ENCODE measurements at places on chromosomes 16 and 17. TPM values are rescaled to one million over a fixed set of nuclear protein-coding genes. Genes with fewer than 3 reads are reported as not detected.
A peak's percentile ranks its signal among the peaks of the same experiment; 100 is the strongest.

- H3K4me3 ChIP-seq, result no peak overlapping the region
- no peak for DNase-seq
- peaks cover 48% of the 10 kb centered on the region for H3K27me3 ChIP-seq
- H3K36me3 ChIP-seq, result no peaks in the 10 kb centered on the region
These were observed 33.1 kb downstream of the ARL4D start for GRCh38 chr17:43431714-43432523.

DNA sequence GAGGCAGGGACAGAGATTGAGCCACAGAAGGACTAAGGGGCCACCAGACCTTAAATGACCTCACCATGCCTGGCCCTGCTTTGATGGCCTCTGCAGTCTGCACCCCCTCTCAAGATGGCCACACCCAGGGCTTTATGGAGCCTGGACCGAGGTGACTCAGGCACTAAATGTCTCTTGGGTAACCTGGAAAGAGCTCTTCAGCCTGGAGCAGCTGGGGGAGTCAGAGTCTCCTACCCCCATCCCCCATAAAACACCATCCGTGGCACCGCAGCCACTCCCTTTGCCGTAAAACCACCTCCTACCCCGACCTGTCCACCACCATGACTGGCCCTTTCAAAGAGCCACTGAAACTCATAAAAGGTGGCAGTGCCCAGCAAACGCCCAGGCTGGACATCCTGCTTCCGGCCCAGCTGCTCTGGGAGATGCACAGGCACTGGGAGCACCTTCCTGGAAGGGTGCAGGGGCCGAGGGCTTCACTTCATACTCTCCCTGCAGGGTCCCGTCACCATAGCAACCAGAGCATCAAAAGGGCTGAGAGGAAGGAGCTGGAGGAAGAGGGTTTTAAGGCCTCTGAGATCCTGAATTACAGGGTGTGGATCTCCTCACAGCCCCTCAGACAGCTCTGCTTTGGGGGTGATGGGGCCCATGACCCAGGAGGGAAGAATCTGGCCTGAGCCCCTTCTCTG lies 22.3 kb downstream of the FOXN1 start:
- no peaks in the 10 kb centered on the region for H3K36me3 ChIP-seq
- H3K4me3 ChIP-seq, result no peak overlapping the region

PAM16 gene
- polyA plus RNA-seq, result 243 TPM

NPIPA1 gene
- polyA plus RNA-seq, result 44.7 TPM

CCL18 gene
- not detected for polyA plus RNA-seq

TBX21 gene
- polyA plus RNA-seq, result not detected

GRCh38 chr17:43546319-43547188 lies at the start of gene ETV4:
Gene ETV4 (minus strand): TSS chr17:43546340. CDS start chr17:43545617, 723 bp downstream.
- DNase-seq, result peak; percentile 98
- peaks cover 6% of the 10 kb centered on the region for H3K36me3 ChIP-seq
- H3K27me3 ChIP-seq, result no peaks in the 10 kb centered on the region
- H3K4me1 ChIP-seq, result peaks cover 27% of the 10 kb centered on the region
- peak within 1 kb of the TSS; percentile 64 for H3K27ac ChIP-seq

DNA sequence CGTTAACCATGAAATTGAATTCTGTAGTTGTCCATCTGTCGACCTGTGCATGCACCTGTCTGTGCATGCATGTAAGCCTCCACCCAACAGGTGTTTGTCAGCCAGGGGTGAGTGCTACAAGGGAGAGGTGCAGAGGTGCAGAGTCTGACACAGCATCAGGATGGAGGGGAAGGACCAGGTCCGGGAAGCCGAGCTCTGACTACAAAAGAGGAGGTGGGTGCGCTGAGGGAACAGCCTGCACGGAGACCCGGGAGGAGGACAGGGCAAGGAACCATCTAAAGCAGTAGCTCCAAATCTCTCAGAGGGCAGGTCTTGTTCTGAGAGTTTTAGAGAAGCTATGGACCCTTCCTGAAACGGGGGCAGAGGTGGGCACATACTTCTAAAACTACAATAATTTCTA lies 54.1 kb downstream of the B9D1 start:
- no peak overlapping the region for H3K4me3 ChIP-seq
- H3K36me3 ChIP-seq, result peaks cover 14% of the 10 kb centered on the region
- H3K27ac ChIP-seq, result no peak overlapping the region
- no peaks in the 10 kb centered on the region for H3K27me3 ChIP-seq
- no peak for DNase-seq
- peaks cover 23% of the 10 kb centered on the region for H3K4me1 ChIP-seq

DNA sequence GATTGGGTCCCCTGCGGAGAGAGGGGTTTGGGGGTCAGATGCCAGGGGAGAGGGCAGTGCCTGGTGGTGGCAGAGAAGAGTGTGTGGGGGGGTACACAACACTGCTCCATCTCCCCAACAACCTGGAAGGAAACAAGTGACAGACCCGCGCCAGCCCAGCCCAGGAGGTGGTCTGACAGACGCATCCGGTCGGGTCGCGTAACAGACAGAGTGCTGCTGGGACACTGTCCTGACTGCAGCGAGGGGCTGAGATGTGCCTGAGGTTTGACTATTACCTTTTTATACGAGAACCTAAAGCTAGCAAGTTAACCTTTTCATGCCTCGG lies 16.2 kb downstream of the UNC13D start:
- H3K4me1 ChIP-seq, result no peaks in the 10 kb centered on the region
- peaks cover 83% of the 10 kb centered on the region for H3K36me3 ChIP-seq
- no peak overlapping the region for H3K4me3 ChIP-seq
- H3K27me3 ChIP-seq, result no peaks in the 10 kb centered on the region

PTX4 gene
- not detected for polyA plus RNA-seq

KRTAP4-6 gene
- not detected for polyA plus RNA-seq

DNA sequence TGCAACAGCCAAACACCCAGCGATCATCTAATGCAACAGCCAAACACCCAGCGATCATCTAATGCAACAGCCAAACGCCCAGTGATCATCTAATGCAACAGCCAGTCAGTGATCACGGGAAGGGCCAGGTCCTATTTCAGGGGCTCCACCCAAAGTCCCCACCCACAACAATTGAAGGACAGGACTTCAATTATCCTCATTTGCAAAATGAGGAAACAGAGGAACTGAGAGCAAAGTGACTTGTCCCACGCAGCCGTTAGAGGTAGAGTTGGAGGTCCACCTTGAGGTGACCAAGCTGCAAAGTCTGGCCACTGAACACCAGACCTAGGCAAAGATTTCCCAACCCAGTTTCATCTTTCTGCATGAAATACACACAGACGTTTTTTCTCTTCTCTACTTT lies 3.7 kb downstream of the ZG16B start:
- no peaks in the 10 kb centered on the region for H3K36me3 ChIP-seq
- H3K27ac ChIP-seq, result no peak overlapping the region
- H3K4me1 ChIP-seq, result no peaks in the 10 kb centered on the region
- no peak for DNase-seq
- no peak overlapping the region for H3K4me3 ChIP-seq

- H3K4me1 ChIP-seq, result peaks cover 20% of the 10 kb centered on the region
- DNase-seq, result no peak
- no peak overlapping the region for H3K4me3 ChIP-seq
- H3K36me3 ChIP-seq, result peaks cover 68% of the 10 kb centered on the region
These were observed 6.6 kb downstream of the DHODH start for GRCh38 chr16:72015124-72015523.

OVCA2 gene
- 23.4 TPM for polyA plus RNA-seq
